ENCODE measurements at places on chromosomes 7 and 10.

GRCh38 chr7:81688622-81689411, 81.0 kb downstream of the HGF start:
- DNase-seq: no peak

DNA sequence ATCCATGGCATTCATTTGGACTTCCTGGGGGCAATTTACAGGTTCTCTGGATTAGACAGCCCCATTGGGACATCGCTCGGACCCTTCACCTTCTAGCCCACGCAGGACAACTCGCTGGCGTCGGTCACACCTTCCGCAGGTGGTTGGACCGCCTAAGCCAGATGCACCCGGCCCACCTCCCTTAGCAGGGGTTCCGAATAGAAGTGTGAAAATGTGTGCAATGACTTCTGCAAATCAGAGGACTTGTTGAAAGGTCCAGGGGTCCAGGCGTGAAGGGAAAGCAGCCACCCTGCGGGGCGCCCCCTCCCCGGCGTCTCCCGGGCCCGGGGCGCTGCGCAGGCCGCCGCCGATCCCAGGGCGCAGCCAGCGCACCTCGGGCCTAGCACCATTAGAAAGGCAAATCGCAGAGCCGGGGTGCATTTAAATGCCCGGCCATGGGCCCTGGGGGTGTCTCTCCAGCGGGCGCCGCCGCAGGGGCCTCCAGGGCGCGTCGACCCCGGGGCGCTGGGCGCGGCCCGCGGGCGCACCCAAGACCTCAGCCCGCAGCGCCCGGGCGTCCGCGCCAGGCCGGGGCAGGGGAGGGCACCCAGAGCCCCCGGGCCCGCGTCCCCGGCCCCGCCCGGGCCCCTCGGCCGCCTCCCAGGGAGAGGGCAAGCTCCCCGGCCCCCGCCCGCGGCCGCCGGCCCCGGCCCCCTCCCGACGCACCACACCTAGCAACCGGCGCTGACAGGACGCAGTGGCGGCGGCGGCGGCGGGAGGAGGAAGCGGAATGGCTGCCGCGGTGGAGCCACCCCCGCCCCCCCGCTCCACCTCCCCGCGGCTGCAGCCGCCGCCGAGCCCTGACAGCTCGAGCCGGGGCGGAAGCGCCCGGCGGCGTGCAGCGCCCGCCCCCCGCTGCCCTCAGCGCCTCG, 1.2 kb downstream of the JAZF1 start:
- DNase-seq: no peak

DNA sequence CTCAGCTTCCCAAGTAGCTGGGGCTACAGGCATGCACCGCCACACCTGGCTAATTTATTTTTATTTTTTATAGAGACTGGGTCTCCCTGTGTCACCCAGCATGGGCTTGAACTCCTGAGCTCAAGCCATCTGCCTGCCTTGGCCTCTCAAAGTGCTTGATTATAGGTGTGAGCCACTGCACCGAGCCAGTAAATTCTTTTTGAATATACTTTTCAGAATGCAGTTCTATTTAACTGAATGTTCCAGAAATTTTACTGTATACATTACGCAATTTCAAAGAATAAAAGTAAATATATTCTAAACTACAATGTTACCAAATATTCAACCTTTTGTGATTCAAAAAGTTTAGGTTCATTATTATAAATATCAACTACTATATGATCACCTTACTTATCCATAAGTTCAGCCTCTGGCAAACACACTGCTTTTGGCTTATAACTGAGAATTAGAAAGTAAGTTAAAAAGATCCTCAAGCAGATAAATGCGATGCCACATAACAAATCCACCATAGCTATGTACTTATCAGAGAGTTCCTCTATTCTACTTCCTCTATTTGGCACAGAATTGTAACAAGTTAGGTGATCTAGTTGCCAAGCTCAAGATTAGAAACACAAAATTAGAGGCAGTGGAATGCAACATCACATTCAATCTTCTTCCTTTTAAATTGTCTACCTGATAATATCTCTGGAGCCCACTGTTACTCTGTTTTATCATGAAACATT, 118.2 kb downstream of the ANK3 start:
- no peak for DNase-seq

GRCh38 chr7:24318326-24318725, 34.3 kb downstream of the NPY start:
- DNase-seq: no peak

- DNase-seq: no peak
Measured at GRCh38 chr7:113799896-113800295, 118.9 kb downstream of the PPP1R3A start.

- DNase-seq: no peak
Measured at GRCh38 chr7:151038951-151039849, 9.1 kb upstream of the ASIC3 start.

GRCh38 chr7:157228864-157229422, 90.2 kb downstream of the UBE3C start:
- no peak for DNase-seq

DNA sequence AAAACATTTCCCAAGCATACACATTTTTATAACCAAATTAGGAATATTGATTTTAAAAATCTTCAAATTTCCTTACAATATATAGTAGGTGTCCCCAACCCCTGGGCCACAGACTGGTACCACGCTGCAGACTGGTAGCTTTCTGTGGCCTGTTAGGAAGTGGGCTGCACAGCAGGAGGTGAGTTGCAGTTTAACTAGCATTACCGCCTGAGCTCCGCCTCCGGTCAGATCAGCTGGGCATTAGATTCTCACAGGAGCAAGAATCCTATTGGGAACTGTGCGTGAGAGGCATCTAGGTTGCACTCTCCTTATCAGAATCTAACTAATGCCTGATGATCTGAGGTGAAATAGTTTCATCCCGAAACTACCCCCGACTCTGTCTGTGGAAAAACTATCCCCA, 62.1 kb downstream of the ZWINT start:
- DNase-seq: no peak

DNA sequence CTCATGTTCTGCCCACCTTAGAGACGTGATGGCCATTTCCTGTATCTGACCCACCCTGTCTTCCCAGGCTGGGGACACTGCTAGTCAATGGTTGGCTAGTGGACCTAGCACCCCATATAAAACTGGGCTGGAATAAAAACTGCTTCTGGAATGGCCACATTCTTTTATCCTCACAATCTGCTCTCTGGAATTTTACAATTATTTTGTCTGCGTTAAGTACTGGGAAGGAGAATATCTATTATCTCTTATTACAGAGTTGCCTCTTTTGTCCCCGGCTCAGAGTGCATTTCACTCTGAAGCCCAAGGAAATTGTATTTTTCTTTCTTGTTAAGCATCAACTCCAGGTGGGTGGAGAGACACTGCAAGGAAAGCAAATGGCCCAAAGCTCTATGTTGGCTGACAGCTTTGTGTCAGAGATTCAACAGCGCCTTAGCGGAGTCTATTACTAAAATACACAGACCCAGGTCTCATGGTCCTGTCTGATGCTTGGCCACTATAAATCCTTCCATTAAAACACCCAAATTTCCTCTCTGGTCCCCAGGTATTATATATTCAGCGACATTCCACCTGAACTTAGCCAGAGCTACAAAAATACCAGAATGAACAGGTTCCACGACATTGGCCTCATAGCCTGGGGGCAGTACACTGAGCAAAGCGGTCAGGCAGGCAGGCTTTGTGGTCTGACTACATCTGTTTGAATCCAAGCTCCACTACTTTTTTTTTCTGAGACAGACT, 121.7 kb downstream of the PRPF18 start:
- DNase-seq: no peak

- DNase-seq: no peak
Measured at GRCh38 chr7:134750083-134751062, 29.1 kb upstream of the CALD1 start.

DNA sequence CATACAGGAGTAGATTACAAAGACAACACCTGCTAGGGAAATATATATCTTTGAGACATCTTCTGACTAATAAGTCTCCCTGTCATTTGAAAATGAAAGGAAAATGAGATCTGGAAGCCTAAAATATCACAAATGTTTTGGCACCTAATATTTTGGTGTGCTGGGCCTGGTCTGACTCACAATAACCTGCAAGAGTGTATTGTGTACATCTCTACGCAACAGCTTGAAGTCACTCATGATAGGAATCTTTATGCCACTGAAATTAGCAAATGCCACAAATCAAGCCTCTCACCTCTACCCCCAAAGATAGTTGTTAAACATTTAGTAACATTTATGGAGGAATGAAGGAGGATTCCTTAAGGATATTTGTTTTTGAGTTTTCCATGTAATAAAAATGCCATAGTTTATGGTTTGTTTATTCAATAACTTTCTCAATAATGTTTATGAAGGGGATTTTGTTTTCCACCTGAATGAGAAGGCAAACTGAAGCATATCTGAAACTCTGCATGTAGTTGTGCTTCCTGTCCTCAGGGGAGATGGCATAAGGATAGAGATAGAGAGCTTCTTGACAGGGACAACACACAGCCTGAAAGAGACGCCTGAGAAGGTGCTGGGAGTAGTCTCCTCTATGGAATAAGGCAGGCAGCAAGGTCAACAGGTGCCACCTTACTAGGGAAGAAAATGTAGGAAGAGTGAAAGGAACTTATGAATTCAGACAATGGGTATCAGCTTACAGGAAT, 197.4 kb downstream of the AHR start:
- no peak for DNase-seq

GRCh38 chr7:147524726-147525250, 1065.8 kb upstream of the C7orf33 start:
- DNase-seq: no peak

- no peak for DNase-seq
Measured at GRCh38 chr7:93025389-93025788, 92.4 kb downstream of the SAMD9 start.

- DNase-seq: no peak
Measured at GRCh38 chr10:118047157-118047719, 497 bp upstream of the RAB11FIP2 start.

GRCh38 chr7:66933469-66933868, 12.4 kb downstream of the TMEM248 start:
- no peak for DNase-seq

DNA sequence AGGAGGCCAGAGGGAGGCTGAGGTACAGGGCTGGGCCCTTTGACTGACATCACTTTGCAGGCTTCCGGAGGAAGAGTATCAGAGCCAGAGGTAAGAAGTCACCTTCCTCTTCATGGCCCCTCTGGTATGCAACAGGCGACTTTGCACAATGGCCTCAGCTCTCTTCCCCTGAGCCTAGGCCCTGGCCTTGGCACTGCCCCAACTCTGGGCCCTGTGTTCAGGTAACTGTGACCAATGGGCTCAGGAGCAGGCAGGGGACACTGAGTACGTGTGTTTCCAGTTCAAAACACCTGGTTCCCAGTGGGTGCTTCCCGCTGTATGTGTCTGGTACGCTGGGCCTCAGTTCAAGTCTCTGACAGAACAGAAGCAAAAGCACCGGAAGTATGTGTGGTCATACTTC, 12.1 kb upstream of the PAX2 start:
- no peak for DNase-seq

GRCh38 chr7:19016140-19016539, 101.3 kb downstream of the TWIST1 start:
- no peak for DNase-seq

GRCh38 chr10:93716766-93717165, 14.4 kb upstream of the FRA10AC1 start:
- no peak for DNase-seq

GRCh38 chr10:75245354-75246250, 9.8 kb upstream of the COMTD1 start:
- no peak for DNase-seq

- no peak for DNase-seq
Measured at GRCh38 chr10:105514106-105514505, 873.0 kb downstream of the SORCS3 start.

GRCh38 chr10:3902054-3902808, 117.2 kb upstream of the KLF6 start:
- DNase-seq: no peak

- no peak for DNase-seq
Measured at GRCh38 chr7:75531359-75531821, 39.3 kb downstream of the SPDYE5 start.

DNA sequence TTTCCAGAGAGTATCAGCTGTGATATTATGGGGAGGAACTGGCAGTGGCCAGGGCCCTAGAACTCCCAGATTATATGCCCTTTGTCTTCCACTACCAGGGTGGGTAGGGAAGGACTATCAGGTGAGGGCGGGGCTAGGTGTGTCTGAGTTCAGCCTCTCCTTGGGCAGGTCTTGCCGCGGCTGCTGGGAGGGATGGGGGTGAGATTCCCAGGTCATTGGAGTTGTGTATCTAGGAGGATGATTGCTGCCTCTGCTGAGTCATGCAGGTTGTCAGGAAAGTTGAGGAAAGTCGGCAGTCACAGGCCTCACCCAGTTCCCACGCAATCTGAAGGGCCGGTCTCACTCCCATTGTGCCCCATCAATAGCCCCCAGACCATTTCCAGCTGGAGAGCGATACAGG, 185.2 kb downstream of the DKK1 start:
- no peak for DNase-seq

- no peak for DNase-seq
Measured at GRCh38 chr7:87001214-87001613, 58.2 kb downstream of the ELAPOR2 start.

GRCh38 chr7:112580717-112581435, 100.1 kb downstream of the LSMEM1 start:
- DNase-seq: no peak

- no peak for DNase-seq
Measured at GRCh38 chr7:7014827-7015595, 167.3 kb upstream of the C1GALT1 start.

DNA sequence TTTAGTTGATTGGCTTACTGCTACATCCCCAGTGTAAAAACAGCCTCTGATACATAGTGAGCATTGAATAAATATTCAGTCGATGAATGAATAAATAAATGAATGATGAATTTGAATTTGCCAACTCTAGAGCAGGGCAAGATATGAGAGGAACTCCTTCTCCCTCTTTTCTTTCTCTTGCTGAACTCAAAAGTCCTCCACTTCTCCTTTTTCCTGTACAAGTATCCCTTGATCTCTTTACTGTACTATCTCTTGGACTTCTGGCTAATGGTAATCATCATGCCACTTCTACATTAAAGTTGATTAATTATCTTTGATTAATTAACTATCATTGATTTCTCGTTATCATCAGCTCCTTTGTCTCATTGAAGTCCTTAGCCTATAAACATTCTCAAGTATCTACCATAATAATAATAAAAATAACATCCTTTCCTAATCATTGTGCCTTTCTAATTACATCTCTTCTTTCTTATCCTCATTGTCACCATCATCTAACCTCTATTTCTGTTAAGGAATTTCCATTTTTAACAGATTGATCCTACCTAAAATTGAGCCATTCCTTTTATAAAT, 10.6 kb downstream of the CPED1 start:
- DNase-seq: no peak

- DNase-seq: no peak
Measured at GRCh38 chr7:12370249-12370648, 33.4 kb downstream of the VWDE start.

DNA sequence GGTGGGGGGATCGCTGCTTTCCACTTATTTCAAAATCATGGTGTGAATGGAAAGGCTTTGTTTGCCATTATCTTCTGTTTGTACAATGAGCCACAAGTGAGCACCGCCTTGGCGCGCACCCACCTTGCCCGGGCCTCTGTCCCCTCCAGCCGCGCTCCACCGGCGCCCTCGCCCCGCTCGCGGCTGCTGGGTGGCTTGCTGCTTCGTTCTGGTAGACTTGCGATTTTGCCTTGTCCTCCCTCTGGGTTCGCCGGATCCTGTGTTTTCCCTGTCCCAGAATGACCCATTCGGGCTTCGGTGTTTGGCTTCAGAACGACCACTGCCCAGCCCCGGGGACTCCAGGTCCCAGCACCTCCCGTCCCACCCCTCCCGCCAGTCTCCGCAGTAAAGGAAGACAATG, 273.0 kb upstream of the BMPER start:
- DNase-seq: no peak

Data from NCI-H1436 treated with DMSO at 0.1 percent for 48 hours (cell line).